ENCODE measurements at places on chromosomes 16 and 17.

- DNase-seq, result no peak
Observed at GRCh38 chr17:69448431-69449102, 34.1 kb downstream of the MAP2K6 start.

DNA sequence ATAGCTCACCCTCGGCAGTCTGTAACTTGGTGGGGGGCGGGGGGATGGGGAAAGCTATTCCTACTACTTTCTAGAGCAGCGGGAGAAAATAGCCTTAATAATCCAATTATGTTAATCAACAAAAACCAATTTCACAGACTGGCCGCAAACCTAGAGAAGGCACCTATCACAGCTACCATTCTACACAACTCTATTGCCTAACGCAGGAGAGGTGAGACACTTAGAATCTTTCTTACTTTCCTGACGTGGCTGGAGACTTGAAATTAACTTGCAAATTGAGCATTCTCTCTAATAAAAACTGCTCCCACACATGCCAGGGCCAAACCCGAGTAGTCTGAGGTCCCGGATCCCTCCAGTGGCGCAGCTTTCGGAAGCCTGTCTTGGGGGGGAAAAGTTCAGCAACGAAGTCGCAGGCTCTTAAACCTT lies 794 bp downstream of the SMG6 start:
- no peak for DNase-seq

DNA sequence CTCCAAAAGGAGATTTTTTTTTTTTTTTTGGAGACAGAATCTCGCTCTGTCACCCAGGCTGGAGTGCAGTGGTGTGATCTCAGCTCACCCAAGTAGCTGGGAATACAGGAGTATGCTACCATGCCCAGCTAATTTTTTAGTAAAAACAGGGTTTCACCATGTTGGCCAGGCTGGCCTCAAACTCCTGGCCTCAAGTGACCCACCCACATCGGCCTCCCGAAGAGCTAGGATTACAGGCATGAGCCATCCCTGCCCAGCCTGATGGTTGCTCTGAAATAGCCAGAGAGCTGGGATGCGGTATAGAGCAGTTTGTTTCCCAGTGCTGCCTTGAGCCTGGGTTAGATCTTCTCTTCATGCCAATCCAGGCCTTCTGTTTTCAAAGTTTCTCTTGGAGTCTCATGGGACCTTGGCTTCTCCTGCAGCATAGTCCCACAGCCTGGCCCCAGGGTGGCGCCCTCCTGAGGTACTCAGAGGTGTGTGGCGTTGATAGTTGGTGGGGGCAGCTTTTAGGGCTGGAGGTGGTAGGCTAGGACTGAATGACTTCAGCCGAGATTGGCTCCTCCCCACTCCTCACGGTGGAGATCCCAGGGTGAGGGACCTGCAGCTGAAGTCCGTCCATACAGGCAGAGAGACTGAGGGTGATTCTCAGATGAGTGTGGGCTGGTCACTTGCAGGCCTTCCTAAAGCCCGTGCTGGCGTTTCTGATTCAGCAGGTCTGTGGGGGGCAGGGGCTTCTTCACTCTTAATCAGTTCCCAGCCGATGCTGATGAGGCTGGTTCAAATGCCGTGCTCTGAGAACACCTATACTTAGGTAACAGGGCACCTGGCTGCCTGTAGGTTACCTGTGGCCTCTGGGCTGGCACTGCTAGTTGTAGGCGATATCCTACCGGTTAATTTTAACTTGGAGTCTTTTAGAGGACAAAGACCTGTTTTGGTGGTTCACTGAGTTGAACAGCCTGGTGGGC lies 52.0 kb downstream of the TNFRSF13B start:
- no peak for DNase-seq

DNA sequence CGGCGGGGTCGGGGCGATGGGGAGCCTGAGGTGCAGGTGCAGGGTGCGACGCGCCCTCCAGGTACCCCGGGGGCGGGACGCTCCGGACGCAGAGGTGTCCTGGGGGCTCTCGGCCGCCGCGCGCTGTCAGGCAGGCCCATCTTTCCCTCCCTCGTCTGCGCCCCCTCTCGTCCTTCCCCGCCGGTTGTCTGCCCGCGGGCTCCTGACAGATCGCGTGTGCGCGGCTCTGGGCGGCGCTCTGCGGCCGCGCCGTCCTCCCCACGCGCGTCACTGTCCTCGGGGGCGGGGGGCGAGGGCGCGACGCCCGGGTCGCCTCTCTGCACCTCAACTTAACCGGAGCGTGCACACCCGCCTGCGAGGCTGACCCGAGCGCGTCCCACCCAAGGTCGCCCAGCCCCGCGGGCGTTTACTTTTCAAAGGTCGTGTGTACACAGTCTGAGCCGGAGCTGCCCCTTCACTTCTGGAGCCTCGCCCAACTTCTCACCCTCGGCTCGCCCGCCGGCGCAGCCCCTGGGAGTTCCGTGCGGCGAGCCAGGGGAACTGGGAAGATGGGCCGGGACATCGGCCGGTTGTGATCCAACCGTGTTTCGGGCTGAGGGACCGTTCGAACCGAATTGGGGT lies 512 bp downstream of the AKAP1 start:
- DNase-seq, result no peak

DNA sequence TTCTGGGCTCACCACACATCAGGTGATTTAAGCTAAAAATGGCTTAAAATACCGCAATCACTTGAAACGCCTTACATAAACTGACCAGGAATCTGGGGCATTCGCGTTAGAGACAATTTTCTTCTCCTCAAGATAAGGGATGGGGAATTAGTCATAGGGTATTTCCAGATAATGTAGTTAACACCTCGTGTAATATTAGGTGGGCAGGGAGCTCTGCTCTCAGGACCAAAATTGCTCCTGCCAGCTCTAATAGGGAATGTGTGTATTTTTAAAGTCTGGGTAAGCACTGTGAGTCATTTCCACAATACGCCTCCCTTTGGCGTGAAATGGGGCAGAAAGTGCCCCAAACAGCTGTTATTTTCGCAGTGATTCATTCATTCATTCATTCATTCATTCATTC lies 408.6 kb downstream of the MAF start:
- DNase-seq, result no peak

GRCh38 chr17:17382971-17383370 lies 79.8 kb downstream of the NT5M start:
- DNase-seq, result no peak

DNA sequence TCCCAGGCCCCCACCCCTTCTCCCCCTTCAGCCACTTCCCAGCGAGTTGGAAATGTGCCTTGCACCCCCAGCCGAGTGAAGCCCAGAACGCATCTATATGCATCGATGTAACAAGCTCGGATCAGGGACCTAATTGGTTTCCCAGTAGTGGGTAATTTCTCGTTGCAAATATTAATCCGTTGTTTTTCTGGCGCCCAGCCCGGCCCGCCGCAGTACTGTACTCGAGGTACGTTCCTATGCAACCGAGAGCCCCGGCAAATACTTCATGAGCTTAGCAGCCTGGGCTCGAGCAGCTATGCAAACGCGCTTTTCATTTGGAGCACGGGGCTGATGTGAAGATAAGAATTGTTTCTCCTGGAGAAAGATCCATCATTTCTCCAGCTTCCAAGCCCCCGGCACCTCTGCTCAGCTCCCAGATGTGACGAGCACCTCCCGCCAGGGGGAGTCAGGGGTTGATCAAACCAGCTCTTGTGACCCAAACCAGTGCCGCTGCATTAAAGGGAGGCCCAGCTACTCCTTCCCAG lies 229.8 kb downstream of the KATNIP start:
- DNase-seq, result no peak

DNA sequence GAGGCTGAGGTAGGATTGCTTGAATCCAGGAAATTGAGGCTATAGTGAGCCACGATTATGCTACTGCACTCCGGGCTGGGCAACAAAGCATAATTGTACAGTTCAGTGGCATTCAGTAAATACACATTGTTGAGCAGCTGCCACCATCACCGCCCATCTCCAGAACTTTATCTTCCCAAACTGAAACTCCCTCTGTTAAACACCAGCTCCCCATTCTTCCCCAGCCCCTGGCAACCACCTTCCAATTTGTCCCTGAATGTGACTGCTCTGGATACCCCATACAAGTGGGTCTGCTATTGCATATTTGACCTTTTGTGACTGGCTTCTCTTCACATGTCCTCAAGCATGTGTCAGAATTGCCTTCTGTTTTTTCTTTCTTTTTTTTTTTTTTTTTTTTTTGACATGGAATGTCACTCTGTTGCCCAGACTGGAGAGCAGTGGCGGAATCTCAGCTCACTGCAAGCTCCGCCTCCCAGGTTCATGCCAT lies 2.9 kb downstream of the RPL38 start:
- DNase-seq, result no peak

DNA sequence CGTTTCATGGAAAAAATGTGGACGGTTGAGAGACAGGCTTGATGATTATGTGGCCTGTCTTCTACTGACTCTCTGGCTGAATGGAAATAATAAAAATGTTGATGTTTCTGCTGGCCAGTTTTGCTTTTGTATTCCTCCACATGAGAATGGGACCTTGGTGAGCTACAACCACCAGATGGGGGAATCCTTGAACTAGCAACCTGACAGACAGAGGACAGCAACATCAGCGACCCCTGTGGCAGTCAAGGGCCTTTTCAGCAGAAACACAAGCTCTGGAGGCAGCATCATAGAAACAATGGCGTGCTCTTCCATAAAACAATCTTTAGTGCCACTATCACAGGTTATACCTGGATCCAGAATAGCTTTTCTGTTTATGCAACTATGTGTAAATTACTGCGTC lies 84.0 kb upstream of the ATP2A3 start:
- DNase-seq, result no peak

GRCh38 chr17:48179071-48179945 lies 71.7 kb downstream of the SNX11 start:
- DNase-seq, result no peak

Data from memory B cell (primary cell).